ENCODE measurements at places on chromosomes 2 and 18.

DNA sequence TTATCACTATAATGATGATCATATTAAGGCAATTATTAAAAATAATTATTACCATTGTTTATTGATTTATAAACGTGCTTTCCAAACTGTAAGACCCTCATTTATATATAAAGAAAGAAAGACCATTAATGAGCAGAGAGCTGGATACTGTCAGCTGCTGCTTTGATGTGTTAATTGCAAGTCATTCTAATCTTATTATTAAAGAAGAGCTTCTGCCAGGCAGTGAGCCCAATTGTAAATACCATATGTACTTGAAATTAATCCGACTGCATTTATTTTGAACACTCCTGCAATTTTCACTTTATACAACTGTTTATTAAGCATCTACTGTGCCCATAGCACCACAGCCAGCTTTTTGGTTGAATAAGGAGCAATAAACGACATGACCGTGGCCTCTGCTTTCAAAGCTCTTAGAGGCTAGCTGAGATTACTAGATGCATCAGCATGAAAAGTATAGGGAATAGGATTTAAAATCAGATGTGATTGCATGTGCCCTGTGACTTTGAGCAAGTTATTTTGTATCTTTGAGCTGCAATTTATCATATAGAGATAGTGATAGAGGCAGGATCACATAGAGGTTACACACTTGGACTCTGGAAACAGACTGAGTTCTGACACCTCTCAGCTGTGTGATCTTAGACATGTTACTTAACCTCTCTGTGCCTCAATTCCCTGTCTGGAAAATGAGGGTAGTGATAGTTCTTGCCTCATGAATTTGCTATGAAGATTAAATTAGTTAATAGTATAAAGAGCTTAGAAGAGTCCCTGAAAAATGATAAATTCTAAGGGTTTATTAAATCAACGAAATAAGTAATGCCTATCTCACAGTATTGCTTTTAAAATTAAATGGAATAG is 83.4 kb downstream of the MYCN start:
- DNase-seq, result no peak

DNA sequence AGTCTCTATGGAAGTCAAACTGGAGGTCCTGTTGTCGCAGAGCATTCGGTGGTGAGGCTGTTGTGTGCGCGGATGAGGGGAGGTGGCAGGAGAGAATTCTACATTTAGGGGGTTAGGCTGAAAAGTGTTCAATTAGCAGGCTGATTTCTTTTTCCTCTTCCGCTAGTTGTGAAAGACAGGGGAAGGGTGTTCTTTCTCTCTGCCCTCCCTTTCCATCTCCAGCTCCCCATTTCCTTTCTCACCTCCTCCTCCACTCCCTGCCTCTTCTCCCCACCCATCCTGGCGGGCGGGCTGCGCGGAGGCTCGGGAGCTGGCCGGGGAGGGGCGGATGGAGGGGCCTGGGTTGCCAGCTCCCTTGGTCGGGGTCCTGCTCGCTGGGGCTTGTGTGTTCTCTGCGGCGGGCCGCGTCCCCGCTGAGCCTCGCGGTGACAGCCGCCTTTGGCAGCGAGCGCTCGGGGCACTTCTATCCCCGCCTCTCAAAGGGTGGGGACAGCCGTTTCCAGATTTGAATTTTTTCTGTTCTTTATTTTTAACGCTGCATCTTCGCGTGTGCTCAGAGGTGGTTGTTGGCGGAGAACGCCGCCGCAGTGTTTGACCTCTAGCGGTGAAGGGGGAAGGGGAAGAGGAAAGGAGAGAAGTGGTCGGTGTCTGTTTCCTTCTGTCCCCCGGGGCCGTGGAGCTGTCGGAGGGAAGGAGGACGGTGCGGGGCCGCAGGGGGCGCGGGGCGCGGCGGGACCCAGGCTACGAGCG is 3.6 kb downstream of the SOX11 start:
- no peak for DNase-seq

DNA sequence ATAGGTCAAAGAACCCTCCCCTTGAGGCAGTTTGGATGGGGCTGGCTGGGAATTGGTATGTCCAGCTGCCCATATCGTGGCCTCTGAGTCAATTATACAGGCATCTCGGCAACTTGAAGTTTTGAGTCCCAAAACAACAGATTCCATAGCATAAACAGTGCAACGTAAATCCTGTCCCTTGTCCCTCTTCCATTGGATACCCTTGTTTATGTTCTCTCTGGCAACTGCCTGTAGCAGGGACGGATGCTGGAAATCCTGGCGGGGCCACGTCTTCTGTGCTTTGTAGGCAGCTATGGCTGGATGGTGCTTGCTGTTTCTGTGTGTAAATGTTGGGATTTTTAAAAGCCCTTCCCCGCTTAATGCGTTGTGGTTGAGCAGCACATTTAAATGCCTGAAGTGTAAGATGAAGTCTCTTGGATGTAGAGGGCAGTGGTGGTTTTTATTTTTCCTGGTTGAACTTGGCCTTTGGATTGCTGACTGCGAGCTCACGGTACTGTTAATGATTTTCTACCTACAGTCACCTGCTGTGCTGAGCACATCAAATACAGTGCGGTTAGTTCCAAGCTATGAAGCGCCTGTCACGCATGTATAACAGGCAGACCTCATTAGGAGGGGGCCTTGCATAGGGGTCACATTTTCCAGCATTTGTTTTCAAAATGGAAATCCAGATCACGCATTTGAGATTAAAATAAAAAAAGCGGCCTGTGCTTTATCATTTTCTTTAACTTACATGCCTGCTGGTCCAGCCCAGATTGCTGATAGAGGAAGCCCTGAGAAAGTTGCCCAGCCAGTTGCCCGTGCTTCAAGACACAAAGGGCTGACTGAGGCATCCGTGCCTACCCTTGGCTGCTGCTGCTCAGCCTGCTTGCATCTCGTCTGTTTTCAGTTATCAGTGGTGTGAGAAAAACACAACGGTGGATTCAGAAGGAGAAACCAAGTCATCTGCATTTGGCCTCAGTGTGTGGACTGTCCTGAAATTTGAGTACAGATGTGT is 84.7 kb downstream of the NEDD4L start:
- no peak for DNase-seq

DNA sequence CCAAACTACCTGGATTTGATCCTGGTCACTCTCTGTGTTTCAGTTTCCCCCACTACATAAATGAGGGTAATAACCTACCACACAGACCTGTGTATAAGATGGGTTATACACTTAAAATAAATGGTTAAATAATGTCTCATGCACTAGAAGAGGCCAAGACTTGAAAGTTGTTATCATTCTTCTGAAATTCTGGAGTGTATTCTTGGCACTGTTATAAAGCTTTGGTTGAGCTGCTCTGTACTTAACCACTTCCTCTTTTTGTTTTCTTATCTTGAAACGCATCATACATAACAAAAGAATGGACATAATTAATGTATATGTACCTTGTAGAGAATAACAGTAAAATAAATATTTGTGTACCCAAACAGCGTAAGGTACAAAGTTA is 281.0 kb downstream of the AFF3 start:
- DNase-seq, result no peak

DNA sequence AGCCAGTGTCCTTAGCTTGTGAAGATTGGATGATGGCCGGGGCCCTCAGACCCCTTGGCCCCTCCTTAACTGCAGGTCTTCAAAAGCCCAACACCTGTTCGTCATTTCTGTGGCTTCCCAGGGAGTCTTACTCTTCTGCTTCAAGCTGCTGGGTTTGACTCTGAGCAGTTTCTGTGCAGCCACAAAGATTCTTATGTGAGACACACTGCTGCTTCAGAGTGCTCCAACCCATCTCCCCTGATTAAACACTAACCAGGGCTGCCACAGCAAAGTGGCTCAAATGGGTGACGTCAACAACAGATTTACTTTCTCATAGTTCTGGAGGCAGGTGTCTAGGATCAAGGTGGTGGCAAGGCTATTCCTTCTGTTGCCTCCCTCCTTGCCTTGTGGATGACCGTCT is 40.8 kb downstream of the TSN start:
- no peak for DNase-seq

DNA sequence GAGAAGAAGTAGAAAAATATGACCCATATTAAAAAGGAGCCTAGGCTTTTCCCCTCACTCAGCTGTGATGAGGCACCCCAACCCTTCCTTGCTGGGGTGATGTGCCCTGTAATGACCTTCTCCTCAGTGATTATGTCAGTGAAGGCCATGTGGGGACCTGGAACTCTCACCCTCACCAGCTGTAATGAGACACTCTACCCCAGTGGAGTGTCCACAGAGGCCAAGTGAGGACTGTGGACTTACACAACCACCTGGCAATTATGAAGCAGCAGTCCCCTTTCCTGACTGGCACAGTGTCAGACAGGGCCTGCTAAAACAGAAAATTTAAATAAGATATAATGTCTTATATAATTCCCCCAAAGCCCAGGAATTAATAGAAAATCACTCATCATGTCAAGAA is 54.2 kb downstream of the SEMA4F start:
- no peak for DNase-seq

DNA sequence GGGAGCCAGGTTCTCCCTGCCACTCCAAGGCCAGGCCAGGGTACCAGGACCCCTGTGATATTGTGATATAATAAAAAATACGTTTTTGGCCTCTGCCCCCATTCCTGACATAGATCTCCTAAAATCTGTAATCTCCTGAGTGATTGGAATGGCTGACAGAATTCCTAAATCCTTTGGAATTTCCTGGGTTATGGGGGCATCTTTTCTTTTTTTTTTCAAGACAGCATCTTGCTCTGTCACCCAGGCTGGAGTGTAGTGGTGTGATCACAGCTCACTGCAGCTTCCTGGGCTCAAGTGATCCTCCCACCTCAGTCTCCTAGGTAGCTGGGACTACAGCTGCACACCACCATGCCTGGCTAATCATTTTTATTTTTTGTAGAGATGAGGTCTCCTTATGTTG is 26.2 kb upstream of the TUBB6 start:
- no peak for DNase-seq

DNA sequence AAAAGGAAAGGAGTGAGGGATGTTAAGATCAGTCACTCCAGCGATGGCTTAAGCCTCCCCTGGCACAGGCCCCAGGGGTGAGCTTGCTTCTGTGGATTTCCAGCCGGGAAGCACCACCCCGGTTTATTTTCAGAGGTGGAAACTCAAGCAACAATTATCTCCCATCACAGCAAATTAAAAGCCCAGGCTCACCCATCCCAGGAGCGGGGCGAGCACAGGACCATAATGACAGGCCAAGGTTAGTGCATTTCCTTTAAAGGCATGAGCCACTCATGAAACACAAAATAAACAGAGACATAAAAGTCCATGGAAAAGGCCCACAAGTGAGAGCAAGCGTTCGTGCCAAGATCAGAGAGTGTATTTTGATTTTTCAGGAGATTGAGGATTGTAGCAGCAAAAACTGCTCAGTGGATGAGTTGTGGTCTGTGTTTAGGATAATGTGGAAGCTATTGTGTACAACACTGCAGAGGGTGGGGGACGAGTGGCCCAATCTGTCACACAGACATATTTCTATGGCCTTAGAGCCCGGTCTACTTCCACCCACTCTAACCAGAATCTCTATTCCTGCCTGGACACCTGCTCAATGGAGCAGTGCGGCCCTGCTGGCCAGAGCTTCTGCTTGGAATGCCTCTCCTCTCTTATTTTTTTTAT is 111.4 kb upstream of the CDC42EP3 start:
- DNase-seq, result no peak

- no peak for DNase-seq
Measured at GRCh38 chr2:185785851-185786473, 47.4 kb downstream of the FSIP2 start.

DNA sequence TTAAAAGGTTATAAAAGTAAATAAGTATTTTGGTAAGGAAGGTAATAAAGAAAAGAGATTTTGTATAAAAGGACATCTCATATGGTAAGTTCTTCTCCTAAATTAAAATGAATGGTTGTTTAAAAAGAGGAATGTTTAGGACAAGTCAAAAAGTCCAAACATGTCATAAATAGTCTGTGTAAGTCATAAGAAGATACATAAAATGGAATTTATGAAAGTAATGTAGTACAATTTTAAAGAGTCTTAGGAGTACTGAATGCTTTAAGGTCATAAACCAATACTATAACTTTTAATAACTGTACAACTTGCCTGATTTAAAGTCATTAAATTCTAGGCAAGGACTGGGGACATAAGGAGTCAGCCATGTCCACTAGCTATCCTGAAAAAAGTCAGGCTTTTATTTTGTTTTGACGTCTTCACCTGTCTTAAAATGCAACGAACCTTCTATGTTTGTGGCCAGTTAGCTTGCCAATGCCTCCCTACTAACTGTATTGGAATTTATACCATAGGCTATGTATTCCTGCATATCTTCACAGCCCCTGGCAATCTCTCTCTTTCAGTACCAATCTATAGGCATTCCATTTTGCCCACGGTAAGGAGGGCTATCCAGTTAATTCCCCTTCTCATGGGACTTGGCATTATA is 312.3 kb upstream of the LRRTM4 start:
- no peak for DNase-seq

GRCh38 chr2:221914334-221914880 is 342.3 kb upstream of the EPHA4 start:
- no peak for DNase-seq

- DNase-seq, result no peak
Measured at GRCh38 chr18:78554944-78555608, 424.5 kb upstream of the SALL3 start.

DNA sequence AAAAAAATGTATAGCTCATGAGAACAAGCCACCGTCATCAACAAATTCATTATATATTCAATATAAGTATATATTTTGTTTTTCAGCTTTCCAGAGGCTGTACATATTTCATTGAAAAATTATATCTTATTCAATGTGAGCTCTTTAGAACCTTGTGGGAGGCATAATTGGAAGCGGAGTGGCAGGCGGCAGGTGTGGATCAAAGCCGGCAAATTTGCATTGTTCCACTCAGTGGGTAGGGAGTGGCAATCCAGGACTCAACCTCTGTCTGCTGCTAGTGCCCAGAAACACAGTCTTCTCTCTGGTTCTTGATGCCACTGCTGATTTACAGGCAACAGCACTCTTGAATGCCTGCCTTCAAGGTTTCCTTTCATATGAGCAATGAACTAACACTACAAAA is 46.9 kb downstream of the GCA start:
- no peak for DNase-seq

- DNase-seq, result no peak
Measured at GRCh38 chr2:109133746-109134145, 4.7 kb downstream of the SH3RF3 start.

DNA sequence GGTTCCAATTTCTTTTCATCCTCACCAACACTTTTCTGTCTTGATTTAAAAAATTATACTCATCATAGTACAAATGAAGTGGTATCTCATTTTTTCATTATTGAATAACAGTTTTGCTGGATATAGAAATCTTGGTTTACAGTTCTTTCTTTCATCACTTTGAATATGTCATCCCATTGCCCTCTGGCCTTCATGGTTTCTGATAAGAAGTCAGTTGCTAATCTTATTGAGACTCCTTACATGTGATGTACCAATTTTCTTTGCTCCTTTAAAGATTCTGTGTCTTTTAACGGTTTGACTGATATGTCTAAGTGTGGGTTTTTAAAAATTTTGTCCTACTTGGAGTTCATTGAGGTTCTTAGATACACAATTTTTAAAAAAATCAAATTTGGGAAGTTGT is 35.0 kb downstream of the SLC3A1 start:
- DNase-seq, result no peak

DNA sequence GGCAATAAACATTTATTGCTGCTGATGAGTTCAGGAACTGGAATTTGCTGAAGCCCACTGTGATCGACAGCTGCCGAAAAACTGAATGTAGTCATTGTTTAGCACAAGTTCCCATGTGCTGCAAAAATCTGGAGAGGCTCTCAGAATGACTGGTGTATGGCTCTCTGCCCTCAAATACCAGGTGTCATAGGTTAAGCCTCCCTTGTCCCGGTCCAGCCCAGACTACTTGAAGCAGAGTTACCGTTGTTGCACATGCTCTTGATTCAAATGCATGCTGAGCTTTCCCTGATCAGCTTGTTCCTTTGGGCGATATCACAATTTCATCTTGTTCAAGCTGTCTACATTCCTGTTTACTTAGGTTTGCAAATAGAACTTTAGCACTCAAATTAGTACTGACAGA is 625.2 kb downstream of the CPS1 start:
- no peak for DNase-seq

Measured in activated CD4-positive, alpha-beta T cell treated with anti-CD3 and anti-CD28 coated beads for 48 hours (primary cell).